ENCODE measurements at places on chromosomes 2 and 18.

DNA sequence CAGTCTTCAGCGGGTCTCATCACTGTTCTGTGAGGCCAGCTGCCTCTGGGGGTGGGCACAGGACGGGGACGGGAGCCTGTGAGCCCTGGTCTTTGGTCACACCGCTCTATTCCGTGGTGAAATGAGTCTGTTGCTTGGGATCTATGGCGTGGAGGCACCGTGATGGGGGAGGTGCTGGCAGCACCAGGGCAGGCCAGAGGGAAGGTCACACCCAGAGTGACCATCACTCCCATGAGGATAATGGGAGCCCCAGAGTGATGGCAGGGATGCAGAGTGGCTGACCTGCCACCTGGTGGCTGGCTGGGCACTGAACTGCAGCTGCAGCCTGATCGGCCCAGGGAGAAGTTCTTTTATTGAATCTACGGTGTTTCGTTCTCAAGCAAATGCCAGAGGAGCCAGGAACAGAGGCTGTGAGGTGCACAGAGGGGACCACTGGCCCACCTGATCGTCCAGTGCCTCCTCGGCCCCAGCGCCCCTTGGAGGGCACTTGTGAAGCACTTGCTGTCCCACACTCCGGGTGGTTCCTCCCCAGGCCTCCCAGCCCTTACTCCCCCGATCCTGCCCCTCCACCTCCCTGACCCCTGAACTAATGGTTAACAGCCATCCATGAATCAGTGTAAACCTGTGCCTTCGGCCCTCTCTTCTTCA, 17.9 kb downstream of the KCNIP3 start:
- no peak for DNase-seq

DNA sequence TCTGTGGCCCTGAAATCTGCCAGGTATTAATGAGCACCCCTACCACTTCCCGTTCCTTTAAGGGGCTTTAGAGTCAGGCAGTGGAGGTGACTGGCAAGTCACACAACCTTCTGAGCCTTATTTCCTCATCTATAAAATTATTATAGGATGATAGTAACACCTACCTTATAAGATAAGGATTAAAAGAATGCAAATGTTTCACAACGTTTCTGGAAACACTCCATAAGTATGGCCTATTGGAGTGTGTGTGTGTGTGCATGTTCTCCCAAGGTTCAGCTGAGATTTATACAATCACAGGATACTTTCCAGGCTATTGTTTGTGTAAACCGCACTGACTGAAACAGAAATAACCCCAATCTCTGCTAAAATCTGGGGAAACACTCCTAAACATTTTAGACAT, 176.0 kb downstream of the PDE11A start:
- DNase-seq, result no peak

GRCh38 chr2:82411071-82411470, 2048.0 kb downstream of the SUCLG1 start:
- DNase-seq, result no peak

DNA sequence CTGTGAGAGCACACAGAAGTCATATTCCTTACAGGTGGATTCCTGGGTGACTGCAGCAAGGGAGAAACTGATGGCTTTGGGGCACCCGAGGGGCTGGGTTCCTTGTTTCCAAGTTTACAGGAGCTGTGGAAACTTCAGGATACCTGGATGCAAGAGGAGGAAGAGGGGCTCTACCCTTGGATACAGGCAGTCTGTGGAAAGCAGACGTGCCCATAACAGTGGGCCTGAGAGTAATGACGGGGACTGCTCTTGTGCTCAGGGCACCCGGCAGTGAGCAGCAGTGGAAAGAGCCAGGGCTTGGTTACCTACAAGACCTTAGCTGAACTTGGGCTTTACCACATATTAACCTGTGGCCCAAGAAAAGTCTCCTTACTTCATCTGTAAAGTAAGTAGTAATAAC, 102.2 kb upstream of the TGFA start:
- no peak for DNase-seq

DNA sequence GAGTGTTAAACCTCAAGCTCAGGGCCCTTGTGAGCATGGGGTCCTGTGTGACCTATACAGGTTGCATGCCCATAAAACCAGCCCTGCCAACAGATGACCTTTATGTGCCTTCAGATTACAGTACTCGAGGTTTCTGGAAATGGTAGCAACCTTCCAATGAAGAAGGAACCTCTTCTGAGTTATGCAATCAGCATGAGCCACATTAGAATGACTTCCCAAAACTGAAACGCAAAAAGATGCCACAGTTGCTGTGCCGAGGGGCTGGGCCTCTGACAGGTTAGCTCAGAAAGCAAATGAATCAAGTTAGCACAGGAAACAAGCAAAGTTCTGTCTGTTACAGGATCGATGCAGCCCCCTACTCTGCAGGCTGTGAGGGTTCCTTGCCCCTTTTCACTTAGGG, 37.7 kb downstream of the TGFA start:
- DNase-seq, result no peak

- DNase-seq, result no peak
Measured at GRCh38 chr2:227632827-227633226, 15.5 kb downstream of the SCYGR4 start.

DNA sequence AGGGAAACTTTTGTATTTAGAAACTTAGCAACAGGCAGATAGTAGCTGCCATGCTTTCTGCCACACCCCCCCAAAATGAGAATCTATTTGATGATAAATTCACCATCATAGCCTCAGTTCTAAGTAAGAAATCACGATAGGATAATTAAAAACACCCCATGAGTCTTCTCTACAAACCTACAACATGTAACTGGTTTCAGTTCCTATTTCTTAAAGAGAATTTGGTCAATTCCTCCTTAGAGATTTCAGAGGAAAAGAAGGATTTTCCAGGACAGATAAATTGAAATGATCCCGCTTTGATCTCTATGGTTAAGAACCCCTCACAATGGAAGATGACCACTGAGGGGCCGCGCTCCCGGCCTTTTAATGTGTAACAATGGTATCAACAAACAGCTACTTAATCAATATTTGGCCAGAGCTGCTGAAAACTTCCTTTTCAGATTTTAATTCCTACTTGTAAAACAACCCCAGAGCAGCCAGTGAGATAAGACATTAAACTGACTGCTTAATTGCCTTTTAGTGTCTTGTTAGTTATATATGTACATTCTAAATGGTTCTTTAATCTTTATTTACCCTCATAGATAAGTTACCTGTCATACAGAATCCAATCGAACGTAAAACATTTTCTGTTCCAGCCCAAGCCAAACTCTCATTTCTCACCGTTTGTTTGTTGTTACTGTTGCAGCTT, 10.1 kb downstream of the PAX3 start:
- no peak for DNase-seq

DNA sequence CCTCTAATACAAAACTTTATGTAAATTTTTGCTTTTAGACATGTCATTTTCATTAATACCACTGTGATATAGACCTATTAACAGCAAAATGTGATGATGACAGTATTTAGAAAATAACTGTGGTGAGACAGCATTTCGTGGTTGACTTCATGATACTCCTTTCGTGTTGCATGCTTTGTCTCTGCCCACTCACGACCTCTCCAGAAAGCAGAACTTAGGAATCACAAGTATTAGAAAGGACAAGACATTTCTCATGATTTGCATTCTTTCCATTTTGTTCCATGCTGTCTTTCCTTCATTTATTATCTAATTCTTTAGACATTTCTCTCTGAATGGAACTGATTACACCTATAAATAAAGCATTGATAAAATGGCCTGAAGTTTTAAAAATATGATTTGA, 85.2 kb upstream of the POU3F3 start:
- DNase-seq, result no peak

DNA sequence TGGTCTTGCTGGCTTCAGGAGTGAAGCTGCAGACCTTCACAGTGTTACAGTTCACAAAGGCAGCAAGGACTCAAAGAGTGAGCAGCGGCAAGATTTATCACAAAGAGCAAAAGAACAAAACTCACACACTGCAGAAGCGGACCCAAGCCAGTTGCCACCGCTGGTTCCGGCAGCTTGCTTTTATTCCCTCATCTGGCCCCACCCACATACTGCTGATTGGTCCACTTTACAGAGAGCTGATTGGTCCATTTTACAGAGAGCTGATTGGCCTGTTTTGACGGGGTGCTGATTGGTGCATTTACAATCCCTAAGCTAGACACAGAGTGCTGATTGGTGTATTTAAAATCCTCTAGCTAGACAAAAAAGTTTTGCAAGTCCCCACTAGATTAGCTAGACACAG, 37.2 kb upstream of the ZNF532 start:
- DNase-seq, result no peak

- no peak for DNase-seq
Measured at GRCh38 chr2:134227666-134228065, 26.2 kb upstream of the MGAT5 start.

GRCh38 chr2:111944531-111945210, 46.3 kb downstream of the MERTK start:
- DNase-seq, result no peak

DNA sequence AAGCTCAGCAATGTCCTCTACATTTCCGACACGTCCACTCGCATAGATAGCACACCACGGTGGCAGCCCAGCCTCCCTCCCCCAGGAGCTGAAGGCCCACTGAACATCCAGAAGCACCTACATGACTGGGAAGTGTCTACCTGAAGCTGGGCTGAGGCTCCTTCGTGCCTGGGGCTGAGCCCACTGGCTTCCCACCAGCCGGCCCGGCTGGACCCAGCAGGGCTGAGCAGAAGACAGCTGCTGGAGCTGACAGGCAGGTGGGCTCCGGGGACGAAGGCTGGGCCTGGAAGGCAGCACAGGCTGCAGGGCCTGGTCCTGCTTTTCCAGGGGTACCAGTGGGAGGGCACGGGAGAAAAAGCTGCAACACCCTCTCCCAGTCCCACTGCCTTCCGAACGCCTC, 13.5 kb downstream of the SDC1 start:
- DNase-seq, result no peak

DNA sequence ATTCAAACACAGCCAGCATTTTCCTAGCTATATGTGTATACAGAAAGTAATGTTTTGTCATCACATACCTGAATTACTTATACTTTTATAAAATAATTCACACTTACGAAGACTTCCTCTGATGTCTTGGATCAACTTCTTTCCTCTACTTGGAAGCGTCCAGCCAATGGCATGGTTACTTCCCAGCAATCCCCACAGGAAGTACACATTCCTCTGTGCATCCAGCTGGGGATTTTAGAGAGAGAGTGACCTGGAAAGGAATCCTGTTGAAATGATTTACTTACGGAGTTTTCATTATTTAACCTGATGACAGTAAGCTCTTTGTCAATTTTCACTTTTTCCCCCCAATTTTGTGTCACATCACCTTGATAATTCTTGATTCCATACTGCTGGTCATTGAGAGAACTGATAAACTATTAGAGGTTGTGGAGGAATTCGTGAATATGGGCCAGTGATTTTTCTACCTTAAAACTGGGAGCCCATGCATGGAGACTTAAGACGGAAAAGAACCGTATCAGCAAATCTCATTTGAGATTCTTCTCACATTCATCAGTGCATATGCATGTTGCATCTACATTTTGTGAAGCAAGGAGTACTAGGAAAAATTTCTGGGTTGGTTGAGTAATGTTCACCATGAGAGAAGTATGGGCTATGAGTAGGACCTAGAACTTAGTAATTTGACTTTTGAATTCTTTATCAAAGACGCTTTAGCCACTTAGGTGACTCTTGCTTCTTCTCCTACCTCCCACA, 9.0 kb upstream of the IL18R1 start:
- no peak for DNase-seq

DNA sequence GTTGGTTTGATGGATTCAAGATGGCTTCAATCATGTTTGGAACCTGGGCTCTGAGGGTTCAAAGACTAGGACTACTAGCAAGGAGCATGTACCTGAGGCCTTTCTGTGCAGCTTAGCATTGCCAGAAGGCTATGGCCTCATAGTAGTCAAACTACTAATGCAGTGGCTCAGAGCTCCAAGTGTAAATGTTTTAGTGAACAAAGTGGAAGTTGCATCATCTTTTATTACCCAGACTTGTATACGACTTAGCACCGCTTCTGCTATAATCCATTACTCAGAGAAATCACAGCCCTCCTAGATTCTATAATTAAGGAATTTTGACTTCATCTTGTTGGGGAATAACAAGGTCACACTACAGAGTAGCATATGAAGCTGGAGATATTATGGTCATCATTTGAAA, 210.5 kb downstream of the ERBB4 start:
- DNase-seq, result no peak

- DNase-seq, result peak; percentile 54
Measured at GRCh38 chr2:85813982-85814801, 60.4 kb downstream of the ATOH8 start.

GRCh38 chr2:236867441-236868260, 218.0 kb upstream of the COPS8 start:
- DNase-seq, result no peak

DNA sequence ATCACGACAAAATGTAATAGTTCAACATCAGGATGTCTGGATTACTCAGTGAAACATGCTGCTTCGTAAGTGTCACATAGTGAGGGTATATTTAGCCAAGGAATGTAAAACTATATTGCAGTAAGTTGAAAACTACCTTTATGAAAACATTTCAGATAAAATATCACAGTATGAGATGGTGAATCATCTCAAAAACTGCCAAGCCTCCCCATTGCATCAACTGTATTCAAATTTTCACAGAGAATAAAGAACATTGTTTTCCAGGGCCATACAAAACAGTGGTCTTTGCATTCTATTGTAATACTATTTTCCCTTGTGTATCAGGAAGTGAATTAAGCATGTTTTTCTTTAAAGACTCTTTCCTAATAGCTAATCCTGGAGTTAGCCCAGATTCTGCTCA, 47.6 kb upstream of the MSTN start:
- no peak for DNase-seq

DNA sequence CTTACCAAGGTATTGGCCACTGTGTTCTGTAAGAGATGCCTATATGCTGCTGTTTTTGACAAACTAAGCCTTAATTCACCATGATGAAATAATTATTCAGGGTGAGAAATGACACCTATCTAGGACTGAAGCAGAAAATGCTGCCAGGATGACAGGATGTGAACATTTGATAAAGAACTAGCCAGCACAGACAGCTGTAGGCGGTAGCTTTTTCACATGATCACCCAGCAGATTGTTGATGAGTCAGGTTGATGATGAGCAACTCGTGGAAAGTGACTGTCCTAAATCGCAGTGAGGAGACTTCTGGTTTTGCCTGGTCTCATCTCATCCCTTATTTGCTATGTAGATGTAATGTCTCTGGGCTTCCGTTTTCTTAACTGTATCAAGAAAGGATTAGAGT, 144.1 kb downstream of the PRPF40A start:
- DNase-seq, result no peak

- no peak for DNase-seq
Measured at GRCh38 chr2:60159519-60159918, 393.9 kb downstream of the BCL11A start.

GRCh38 chr2:102637358-102637757, 18.0 kb downstream of the SLC9A2 start:
- no peak for DNase-seq

- no peak for DNase-seq
Measured at GRCh38 chr2:39782591-39782990, 3.5 kb upstream of the THUMPD2 start.

GRCh38 chr2:140353541-140353940, 1573.4 kb upstream of the NXPH2 start:
- no peak for DNase-seq

Data from DMS 273 treated with DMSO at 0.1 percent for 48 hours (cell line).